ENCODE measurements at places on chromosomes 12 and 14. TPM values are rescaled to one million over a fixed set of nuclear protein-coding genes. Genes with fewer than 3 reads are reported as not detected.
A peak's percentile ranks its signal among the peaks of the same experiment; 100 is the strongest.

Gene DIO2
- total RNA-seq, result 0.23 TPM

Gene SARNP
- 114 TPM for total RNA-seq

Gene NID2
- 6.1 TPM for total RNA-seq

Gene CYP27B1
- total RNA-seq, result 3.3 TPM

Gene CCDC38
- not detected for total RNA-seq

Gene DEGS2
- 0.61 TPM for total RNA-seq

Gene PRKD1
- 6.8 TPM for total RNA-seq

- DNase-seq, result no peak
Measured at GRCh38 chr14:100866666-100867630, 36.6 kb downstream of the RTL1 start.

- DNase-seq, result no peak
Measured at GRCh38 chr12:561908-562593, 101.2 kb downstream of the NINJ2 start.

GRCh38 chr14:99415496-99416281, 65.0 kb downstream of the SETD3 start:
- no peak for DNase-seq

- no peak for DNase-seq
Measured at GRCh38 chr12:3038926-3039510, 38.2 kb upstream of the TSPAN9 start.

DNA sequence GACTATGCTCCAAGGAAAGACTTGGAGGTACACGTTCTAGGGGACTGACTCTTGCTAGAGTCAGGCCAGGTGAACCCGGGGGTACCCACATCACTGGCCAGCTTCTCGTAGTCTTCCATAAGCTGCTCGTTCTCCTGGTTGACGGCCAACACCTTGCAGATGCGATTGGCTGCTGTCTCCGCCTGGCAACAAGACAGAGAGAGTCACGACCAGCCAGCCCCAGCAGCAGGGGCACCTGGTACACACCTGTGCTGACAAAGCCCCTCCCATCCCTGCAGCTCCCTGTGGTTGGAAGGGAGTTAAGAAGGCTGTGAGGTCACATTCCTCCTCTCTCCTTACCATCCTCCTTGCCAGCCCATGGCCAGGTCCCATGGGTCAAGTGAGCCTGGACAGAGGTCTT, 85.5 kb downstream of the ACTN1 start:
- DNase-seq, result no peak

- no peak for DNase-seq
Measured at GRCh38 chr12:89138048-89138852, 214.1 kb downstream of the DUSP6 start.

- no peak for DNase-seq
Measured at GRCh38 chr12:123071857-123072256, 79.0 kb downstream of the PITPNM2 start.

DNA sequence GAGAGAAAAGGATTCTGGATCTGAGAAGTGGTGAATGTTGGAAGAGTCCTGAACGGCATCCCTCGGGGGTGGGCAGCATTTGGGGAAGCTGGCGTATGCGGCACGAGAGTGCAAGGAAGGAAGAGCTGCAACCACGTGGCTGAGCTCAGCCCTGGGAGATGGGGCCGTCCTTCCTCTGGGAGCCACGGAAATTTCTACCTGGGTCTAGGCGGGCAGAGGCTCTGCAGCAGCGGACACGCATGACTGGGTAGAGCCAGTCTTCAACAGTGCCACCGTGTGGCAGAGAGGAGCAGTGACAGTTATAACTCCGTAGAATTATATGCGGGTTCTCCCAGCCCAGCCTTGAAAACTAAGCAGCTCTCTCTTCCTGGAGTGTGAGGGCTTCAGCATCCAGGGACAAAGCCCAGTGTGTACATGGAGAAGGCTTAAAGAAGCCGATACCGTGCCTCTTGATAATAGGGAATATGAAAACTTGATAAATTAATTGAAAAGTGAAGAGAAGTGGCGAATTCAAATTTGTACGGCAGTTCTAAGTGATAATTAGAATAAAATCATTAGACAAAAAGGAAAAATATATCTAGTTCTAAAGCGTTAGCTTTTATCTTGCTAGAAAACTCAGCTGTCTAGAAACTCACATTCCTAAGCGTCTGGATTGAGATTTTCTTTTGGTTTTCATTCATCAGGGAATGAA, 82.9 kb upstream of the STXBP6 start:
- peak; percentile 78 for DNase-seq

GRCh38 chr12:57993834-57994233, 52.5 kb downstream of the ATP23 start:
- no peak for DNase-seq

DNA sequence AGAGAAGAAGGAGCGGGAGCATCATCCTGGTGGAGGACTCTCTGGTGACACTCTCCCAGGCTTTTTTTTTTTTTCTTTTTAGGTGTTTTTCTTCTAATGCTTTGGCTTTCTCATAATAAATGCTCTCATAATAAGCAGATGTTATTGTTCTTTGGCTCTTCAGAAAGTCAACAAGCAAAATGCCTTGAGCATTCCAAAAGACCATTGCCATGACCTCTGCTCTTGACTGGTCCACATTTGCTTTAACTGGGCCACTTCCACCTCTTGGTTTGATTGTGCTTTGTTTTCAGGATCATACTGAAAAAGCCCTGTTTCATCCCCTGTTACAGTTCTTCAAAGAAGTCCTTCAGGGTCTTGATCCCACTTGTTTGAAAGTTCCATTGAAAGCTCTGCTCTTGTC, 36.9 kb downstream of the CRACR2A start:
- no peak for DNase-seq

DNA sequence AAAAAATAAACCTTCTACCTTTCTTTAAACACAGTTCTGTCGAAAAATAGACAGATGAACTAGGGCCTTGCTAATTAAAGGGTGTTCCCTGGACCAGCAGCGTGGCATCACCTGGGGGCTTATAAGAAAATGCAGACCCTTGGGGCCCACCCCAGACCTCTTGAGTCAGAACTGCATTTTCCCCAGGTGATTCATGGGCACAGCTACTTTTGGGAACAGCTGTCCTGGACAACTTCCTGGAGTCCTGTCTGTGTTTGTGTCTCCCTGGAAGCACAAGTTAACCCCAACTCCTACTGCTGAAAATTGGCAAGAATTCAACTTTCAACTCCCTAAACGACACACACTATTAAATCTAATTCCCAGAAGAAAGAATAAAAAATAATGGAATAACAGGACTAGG, 17.8 kb downstream of the FBLN5 start:
- no peak for DNase-seq

DNA sequence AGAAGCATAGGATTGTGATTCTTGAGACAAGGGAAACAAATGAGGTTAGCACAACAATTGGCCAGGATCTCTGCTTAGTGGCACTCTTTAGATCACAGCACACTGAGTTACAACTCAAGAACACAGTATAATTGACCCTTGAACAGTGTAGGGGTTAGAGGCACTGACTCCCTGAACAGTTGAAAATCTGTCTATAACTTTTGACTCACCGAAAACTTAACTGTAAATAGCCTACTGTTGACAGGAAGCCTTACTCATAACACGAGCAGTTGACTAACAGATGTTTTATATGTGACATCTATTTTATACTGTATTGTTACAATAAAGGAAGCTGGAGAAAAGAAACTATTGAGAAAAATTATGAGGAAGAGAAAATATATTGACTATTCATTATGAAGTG, 296.1 kb downstream of the RERGL start:
- no peak for DNase-seq

DNA sequence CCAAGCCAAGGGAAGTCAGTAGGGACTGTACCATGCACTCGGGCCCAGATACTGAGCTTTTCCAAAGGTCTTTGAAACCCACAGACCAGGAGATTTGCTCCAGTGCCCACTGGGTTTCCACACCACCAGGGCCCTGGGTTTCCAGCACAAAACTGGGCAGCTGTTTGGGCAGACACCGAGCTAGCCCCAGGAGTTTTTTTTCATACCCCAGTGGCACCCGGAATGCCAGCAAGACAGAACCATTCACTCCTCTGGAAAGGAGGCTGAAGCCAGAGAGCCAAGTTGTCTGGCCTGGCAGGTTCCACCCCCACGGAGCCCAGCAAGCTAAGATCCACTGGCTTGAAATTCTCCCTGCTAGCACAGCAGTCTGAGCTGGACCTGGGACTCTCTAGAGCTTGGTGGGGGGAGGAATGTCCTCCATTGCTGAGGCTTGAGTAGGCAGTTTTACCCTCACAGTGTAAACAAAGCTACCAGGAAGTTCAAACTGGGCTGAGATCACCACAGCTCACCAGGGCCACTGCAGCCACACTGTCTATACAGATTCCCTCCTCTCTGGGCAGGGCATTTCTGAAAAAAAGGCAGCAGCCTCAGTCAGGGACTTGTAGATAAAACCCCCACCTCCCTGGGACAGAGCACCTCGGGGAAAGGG, 793.7 kb downstream of the RPS29 start:
- no peak for DNase-seq

DNA sequence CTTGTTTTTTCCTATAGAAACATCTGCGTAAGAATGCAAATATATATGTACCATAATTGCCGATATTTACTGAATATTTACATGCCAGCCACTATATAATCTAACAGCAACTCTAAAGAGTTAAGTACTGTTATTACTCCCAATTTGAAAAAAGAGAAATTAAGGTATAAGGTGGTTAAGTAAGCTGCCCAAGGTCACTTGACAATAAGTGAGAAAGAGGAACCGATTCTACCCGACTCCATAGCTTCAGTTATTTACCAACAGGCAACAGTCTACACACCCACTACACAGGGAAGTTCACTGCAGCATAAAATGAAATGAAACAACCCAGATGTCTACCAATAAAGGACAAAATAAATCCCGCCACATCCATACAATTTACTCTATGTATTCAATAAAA, 1.1 kb downstream of the MIS18BP1 start:
- no peak for DNase-seq

DNA sequence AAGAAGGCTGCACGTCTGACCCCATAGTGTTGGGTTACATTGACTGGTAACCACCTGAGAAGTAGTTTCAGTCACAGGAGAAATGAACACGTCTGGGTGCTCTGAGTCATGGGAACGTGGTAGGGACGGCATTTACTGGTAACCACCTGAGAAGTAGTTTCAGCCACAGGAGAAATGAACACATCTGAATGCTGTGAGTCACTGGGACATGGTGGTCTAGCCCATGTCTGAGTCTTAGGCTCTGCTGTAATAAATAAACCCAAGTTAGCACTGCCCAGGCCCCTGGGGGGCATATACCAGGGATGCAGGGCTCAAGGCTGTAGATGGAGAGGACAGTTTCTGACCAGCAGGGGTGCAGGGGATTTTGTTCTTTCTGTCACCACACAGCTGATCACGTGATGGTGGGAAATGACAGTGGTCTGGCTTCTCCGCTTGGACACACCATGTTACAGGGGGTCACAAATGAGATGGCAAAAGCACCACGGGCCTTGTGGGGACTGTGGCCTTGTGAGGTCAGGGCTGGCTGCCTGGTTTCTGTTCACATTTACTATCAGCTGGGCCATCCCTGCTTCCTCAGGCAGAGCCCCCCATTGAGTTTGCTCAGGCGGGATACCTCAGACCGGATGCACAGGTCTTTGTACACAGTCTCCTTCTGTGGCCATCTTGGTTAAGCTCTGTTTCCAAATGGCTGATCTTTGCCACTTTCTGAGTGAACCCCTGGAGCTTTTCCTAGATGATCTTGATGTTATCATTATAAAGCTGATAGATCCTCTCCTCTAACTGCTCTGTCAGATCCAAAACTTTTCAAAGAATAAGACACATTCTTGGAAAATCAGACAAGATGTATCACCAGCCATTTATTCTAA, 9.8 kb upstream of the C12orf42 start:
- no peak for DNase-seq

- DNase-seq, result no peak
Measured at GRCh38 chr12:18578191-18578590, 159.6 kb downstream of the PLCZ1 start.

- no peak for DNase-seq
Measured at GRCh38 chr12:122757568-122757967, 4.9 kb downstream of the DENR start.

DNA sequence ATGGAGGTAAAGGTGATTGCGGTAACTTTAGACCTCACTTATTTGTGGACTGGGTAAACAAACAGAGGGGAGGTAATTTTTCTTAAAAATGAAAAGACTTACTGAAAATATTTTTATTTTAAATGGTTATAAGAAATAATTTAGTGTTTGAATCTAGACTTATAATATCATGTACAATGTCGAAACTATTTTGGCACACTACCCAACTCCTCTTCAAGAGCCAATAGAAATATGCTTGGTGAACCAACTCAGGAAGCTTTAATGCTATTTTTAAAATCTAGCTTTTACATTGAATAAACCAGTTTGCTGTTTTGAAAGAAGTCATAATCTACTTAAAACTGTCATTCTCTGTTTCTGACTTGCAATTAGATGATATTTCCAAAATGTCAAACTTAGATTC, 175.8 kb upstream of the NPAS3 start:
- DNase-seq, result no peak

DNA sequence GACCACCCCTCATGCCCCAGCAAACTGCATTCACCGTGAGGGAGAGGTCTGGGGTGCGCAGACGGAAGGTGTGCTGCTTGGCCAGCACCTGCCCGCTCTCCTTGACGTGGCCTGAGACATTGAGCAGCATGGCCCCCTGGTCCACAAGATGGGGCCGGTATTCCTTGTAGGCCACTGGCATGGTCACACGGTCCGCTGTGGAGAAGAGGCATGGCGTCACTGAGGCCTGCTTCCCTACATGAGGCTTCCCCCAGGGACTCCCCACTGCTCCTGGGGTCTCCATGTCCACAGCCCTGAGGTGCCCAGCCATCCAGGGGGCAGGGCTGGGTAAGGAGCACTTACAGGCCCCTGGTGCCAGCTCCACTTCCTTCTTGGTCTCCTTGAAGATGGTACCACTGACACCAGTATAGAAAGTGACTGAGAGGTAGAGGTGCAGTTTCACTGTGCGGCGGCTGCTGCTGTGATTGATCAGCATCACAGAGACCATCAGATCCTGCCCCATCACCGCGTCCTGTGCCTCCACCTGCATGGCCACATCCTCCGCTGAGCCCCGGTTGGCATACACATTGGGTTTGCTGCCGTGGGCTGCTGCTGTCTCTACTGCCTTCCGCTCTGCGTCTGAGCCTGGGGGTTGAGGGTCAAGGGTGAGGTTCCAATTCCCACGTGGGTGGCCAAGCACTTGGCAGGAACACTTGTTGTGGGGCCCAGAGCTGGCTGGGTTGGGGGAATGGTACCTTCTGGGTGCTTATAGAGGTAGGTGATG, 8.2 kb downstream of the TGM1 start:
- DNase-seq, result no peak

DNA sequence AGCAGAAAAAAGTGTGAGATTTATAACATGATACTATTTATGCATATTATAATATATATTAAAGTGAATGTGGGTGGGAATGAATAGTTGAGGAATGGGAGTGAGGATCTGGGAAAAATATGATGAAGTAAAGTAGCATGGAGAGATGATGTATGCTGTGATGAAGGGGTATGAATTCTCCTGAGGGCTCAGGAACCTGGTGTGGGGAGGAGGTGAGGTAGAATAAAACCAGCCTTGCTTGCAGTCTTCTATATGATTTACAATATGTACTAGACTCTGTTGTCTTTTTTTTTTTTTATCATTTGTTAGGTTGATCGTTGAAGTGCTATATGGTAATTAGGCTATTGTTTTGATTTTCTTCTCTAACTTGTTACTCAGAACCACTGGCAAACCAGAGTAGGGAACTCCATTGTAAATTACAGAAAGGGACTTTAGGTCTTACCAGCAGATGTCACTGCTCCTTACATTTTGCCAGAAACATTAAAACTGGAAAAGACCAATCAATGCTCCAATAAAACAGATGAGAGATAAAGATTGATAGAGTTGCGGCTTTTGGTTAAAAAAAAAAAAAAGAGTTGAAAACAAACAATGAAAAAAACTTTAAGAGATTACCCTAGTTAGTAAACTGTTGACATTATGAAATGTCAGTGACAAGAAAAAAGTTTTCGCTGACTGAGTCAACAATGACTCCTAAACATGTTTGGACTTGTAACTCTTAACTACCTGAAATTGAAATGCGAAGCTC, 39.9 kb downstream of the ATL1 start:
- DNase-seq, result no peak

Measured in H1 (cell line).